ENCODE measurements at places on chromosomes 1 and 21.

DNA sequence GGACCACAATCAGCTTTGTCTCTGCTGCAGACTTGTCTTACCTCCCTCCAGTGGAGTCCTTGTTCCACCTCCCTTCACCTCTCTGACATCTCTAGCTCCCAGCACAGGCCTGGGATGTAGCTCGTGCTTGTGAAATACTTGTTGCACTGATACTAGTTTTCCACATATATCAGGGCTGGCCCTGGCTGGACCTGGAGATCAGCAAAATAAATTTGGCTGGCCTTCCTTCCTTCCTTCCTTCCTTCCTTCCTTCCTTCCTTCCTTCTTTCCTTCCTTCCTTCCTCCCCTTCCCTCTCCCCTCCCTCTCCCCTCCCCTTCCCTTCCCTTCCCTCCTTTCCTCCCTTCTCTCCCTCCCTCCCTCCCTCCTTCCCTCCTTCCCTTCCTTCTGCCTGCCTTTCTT lies 196.5 kb downstream of the HIVEP3 start:
- no peak for DNase-seq

DNA sequence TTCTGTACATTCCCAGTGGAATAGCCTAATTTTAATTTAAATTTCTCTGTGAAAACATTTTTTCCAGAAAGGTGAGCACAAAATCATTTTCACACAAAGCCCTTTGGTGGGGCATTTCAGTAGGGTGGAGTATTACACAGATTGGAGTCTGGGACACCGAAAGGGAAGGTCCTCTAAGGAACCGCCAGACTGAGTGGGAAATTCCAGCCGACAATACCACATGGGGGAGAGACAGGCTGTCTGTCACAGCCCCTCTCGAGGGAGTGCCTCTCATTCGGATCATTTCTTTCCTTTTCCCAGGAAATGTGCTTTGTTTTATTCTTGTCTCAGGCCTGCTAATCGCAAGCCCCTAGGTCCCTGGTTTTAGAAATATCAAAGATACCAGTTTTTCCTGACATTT lies 150.6 kb upstream of the HOOK1 start:
- DNase-seq, result no peak

DNA sequence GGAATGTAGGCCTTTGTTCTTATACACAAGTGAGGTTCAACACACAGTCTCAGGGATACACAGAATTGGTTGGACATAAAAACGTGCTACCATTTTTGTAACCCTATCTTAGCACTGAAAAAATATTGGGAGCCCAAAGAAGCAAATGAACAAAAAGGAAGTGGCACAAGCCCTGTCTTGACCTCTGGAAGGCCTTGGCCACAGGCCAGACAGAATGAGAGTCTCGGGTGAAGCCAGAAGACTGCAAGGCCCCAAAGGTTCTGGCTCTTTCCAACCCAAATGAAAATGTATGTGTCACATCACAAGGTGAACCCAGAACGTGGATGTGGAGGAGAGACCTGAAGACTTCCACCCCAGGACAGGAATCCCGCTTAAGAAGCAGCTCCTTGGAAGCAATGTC lies 57.3 kb downstream of the PGBD5 start:
- peak; percentile 28 for DNase-seq

GRCh38 chr1:206023695-206024094 lies at the start of gene CTSE:
TSS of gene CTSE (minus strand) at chr1:206023895. CDS start at chr1:206023791, 104 bp downstream.
- no peak for DNase-seq

DNA sequence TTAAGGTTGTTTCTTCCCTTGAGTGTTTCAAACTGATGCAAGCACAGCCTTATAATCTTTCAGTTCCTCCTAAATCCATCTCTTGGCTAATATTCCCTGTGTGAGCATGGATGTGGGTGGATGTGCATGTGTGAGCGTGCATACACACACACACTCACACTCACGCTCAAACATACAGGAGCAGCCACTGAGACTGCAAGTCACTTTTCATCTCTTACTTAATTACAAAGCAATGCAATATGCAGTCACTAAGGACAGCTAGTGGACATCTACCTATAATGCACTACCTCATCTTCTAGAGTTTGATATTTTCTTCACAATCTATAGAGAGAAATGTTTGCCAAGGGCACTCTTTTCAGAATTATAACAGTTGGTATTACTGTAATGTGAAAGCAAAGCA lies 1.4 kb downstream of the ESRRG start:
- DNase-seq, result no peak

DNA sequence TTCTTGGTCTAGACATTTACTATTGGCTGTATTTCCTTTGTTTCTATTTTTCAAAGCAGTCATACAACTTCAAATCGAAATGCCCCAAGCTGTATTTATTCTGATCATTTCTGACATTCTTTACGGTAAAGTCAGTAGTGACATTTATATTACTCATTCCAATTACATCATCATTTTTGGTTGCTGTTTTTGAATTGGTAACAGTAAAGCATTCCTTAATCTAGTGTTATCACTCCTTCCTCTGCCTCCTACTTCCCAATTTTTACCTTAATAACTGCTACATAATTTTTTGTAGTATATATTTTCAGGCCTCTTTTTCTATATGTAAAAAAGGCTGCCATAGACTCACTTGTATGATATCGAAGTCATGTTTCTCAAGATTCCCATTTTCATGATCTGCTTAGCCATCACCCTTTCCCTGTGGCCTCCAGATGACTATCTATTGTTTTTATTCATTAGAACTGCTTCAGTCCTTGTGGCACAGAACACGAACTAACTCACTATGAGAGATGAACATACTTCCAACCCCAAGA lies 167.2 kb downstream of the RUNX1 start:
- no peak for DNase-seq

- DNase-seq, result no peak
These were observed 55.2 kb upstream of the PLD5 start for GRCh38 chr1:242579528-242580235.

GRCh38 chr1:7659514-7659913 lies 111.6 kb upstream of the VAMP3 start:
- no peak for DNase-seq

- DNase-seq, result no peak
These were observed 30.2 kb downstream of the S100A6 start for GRCh38 chr1:153505576-153505975.

- no peak for DNase-seq
These were observed 80.5 kb upstream of the RALGPS2 start for GRCh38 chr1:178644308-178645120.

Data from posterior cingulate gyrus (tissue), 11 donors.